ENCODE measurements at places on chromosomes 6 and 20. TPM values are rescaled to one million over a fixed set of nuclear protein-coding genes. Genes with fewer than 3 reads are reported as not detected.

SDC4 gene
- 42.4 TPM for total RNA-seq

GRCh38 chr6:16929809-16930208 lies 168.5 kb upstream of the ATXN1 start:
- no peak for DNase-seq

DNA sequence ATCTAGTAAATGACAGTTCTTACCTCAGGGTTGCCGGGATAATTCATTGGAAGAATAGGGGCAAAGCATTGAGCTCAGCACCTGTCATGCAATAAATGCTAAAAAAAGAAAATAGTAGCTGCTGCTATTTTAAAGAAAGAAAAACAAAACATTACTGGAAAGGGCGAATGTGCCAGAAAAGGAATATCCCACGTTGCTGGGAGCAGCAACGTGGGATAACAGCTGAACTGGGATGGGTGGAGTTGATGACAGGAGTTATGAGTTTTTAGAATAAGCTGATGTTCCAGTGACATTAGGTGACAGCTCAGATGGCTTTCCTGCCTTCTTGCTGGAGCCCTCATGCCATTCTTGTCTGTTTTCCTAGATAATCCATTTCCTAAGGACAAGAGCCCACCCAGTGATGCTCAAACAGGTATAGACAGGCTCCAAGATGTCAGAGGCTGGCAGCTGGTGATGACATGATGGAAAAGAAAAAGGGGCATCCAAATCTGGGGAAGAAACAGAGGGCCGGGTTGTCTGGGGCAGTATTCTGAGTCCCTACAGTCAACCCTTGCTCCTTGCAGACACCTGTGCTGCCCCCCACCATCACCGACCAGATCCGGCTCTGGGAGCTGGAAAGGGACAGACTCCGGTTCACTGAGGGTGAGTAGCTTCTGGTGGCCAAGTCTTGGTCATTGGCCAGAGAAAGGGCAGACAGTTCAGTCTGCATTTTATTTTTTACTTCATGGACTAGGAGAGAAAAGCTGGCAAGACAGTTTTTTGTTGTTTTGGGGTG lies 1.1 kb upstream of the VARS2 start:
- DNase-seq, result no peak

GRCh38 chr20:24043294-24043693 lies 54.7 kb upstream of the GGTLC1 start:
- DNase-seq, result no peak

TSHZ2 gene
- 0.36 TPM for total RNA-seq

GRCh38 chr20:31640259-31640658 lies 2.5 kb downstream of the COX4I2 start:
- no peak for DNase-seq

DNA sequence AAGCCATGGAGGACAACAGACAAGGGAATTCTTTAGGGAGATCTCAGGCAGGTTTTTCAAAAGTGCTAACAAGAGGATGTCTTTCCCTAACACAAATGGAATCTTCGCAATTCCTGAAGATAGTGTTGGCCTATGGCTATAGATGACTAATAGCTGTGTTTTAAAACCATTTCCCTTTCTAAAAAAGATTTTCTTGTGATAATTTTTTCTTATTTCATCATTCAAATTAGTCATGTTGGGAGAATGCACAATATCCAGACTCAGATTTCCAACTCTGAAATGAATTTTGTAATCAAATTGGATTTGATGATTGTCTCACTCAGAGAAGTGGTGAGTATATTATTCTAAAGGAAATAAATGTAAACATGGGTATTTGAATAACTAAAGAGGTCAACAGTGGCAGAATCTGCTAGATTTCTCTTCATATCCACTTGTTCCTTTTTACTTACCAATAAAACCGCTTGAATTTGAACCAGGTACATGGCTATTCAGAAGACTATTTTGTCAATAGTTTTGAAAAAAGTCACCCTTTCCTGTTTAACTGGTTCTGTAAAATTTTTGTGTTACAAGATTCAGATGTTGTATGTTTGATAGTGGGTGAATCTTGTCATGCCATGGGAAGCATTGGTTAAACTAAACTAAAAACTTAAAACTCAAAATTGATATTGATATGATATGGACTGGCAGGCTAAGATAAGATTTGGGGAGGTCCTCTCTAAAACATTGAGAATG lies 1223.7 kb upstream of the EYS start:
- peak; percentile 44 for DNase-seq

DNA sequence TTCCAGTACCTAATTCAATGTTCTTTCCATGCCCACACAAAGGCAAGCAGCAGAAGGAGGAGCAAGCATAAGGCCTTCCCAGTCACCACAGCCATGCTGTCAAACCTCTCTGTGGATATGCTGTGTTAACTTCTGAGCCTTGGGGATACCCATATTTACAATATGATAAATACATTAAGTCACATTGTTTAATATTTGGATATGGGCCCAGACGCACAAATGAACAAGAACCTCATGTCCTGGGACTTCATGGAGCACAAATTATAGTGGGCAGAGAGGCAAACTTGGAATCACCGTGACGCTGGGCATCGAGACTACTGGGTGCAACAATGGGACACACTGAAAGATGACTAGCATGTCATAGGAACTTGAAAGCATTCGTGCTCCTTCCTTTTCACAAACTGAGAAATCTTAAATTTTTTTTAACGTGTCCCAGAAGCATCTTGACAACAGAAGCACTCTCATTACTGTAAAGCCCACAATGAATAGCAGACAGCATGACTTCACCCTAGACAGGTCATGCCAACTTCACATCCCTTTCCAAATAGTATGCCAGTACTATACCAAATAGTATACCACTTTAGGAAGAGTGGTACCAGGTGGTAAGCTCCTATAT lies 16.0 kb downstream of the SOD2 start:
- DNase-seq, result no peak

DACT2 gene
- not detected for total RNA-seq

DNA sequence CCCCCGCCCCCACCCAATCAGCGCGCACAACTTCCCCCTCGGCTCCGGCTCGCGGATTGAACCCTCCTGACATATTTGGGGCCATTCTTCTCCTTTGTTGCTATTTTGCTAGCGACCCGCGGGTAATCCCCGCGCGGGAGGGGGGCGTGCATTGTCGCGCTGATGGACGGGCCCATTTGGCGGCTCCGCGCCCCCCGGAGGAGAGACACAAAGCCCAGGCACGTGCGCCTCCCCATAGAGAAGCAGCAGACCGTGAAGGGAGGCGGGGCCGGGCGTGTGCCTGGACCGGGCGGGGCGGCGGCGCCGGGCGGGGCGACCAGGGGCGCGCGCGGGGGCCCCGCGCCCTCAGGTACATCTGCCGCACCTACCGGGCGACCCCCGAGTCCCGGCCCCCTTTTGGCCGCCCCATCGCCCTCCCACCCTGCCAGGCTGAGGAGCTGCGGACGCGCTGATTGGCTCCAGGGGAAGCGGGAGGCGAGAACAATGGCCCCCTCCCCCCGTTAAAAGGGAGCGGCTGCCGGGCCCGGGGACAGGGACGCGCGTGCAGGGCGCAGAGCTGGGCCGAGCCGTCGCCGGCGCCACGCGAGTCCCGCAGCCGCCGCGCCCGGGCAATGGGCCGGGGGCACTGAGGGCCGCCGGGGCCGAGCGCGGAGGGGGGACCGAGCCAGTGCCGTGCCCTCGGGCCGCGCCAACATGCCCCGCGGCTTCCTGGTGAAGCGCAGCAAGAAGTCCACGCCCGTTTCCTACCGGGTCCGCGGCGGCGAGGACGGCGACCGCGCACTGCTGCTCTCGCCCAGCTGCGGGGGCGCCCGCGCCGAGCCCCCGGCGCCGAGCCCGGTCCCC lies at the start of gene INSM1:
TSS of gene INSM1 (plus strand) at position 530 of the 843 bp plus-strand sequence. CDS start at position 694, 164 bp downstream.
- DNase-seq, result no peak

ULBP2 gene
- total RNA-seq, result 17.3 TPM

- DNase-seq, result no peak
Measured at GRCh38 chr6:108838101-108838717, 10.0 kb upstream of the ARMC2 start.

DNA sequence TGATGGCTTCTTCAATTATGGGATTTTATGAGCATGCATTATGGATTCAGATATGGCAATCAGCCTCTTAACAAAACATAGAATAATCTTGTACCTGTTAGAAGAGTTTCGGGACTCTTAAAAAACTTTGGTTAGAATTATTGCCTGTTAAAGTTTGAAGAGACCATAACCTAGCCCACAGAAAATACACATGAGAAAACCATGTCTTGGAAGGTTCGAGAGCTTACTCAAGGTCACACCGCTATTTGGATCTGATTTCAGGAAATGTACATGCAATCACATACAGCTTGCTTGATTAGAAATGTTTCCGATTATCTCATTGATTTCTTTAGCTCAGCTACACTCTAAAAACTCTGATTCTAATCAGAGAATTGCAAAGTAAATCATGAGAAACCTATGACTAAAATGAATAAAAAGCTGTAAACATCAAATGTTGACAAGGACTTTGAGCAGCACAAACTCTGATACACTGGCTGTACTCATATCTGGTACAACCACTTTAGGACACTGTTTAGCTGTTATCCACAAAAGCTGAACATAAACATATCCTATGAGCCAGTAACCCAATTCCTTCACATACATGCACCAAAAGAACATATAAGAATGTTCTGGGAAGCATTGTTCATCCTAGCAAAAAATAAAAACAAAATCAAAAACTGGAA lies 16.3 kb downstream of the STX7 start:
- no peak for DNase-seq

- DNase-seq, result no peak
Measured at GRCh38 chr6:138406443-138406842, 2.4 kb downstream of the HEBP2 start.

DNA sequence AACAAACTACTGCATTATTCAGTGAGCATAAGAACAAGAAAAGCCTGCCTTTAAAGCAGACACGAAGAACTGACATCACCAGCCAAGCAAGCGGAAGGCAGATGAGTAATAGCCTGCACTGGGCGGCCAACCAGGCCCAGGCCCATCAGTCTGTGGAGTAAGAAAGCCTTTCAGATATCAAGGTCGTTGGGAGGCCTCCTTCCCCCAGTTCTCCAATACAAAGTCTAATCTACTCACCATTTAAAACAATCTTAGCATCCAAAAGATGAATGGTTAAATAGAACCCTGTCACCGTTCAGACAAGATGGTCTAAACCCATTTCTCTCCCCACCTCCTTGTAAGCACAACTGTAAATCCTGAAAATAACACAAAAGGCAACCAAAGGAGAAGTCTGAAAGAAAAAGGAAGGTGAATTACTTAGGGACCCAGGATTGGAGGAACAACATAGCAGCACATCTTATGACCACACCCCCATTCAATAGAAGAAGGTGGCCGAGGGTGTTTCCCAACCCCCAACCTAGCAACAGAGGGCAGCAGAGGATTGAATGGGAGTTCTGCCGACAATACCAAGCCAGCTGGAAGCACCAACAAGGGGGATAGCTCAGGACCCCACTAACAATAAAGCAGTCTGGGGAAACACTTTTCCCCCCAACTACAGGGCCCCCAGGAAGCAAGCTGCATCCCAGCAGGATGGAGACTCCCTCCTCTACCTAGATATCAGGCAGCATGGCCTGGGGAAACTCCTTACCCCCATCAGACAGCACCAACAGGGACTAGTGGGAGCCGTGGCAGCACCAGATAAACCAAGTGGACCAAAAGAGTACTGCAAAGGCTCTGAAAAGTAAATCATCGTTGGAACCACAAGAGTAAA lies 67.9 kb downstream of the ZHX3 start:
- DNase-seq, result peak; percentile 80

DNA sequence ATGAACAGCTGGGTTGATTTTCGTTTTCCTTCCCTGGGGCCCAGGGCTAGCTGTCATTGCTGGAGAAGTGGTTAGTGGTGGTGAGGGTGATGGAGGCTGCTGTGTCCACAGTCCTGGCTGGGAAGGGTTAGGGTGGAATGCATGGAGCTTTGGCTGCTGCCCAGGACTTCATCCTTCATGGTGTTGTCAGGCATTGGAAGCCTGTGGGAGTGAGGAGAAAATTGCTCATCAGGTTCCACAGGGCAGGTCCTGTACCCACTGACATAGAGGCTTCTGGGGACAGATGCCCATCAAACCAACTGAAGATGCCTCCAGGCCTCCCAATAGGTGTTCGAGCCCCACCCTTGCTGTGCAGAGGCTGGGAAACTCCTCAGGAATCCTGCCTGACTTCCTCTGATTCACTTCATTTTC lies 262.4 kb upstream of the SUPT3H start:
- DNase-seq, result no peak

DNA sequence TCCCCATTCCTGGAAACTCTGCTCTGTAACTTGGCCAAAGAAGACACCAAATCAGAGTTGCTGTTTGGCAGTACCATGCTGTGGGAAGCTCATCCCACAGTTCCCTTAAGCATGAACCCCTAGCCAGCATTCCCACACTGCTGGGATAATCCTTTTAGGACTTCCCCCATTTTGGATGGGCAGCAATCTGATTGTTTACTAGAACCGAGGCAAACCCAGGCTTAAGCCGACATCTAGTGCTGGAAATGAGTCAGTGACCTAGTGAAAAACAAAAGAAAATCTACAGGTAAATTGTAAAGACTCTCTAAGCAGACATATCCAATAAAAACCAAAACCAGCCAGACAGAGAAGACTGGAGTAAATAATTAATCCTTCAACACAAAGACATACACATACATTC lies 5.2 kb downstream of the DNAH8 start:
- DNase-seq, result peak; percentile 4

GRCh38 chr6:144939921-144940320 lies 654.8 kb downstream of the UTRN start:
- no peak for DNase-seq

DNA sequence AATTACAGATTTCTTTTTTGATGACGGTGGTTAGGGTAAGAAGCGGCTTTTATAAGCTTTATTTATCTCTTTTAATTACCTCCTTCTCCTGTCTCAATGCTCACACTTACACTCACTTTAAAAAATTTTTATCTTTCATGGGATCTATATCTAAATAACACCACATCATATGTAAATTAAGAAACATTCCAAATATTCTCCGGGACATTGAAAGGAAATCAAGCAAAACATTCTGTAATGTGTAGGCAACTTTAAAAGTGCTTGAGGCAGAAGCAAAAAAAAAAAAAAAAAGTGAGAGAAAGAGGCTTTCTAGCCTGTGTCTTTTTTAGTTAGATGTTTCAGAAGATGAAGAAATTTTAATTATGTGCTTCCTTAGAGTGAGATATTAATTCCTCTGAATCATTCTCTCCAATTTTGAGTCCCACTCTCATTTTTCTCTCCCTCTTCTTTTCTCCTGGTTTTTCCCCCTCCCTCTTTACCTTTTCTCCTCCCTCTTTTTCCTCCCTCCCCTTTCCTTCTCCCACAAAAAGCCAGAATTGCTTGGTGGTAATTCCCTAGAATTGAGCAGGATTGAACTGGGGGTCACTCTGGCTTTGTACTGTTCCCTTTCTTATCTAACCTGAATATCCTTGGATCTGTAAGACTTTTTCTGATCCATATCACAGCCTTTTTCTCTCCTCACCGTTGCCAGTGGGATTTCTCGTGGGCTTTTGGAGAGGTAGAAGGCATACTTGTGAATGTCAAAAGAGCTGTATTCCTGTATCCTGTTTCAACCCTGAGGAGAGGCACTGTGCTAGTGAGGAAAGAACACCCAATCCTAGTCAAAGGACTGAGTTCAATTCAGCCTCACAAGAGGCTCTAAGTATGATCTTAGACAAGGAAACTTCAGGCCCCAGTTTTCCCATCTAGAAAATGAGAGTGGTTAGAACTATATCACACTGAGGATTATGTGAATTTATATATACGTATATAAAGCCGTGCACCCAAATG lies 30.4 kb downstream of the KCNQ5 start:
- DNase-seq, result no peak
